AG04450 (cell line): ENCODE measurements at places on chromosomes 5 and 9. TPM values are rescaled to one million over a fixed set of nuclear protein-coding genes. Genes with fewer than 3 reads are reported as not detected.

PTPRD gene
- 0.16 and 0.19 TPM in 2 replicates for polyA plus RNA-seq

ANXA2R gene
- 3.7 and 4.9 TPM in 2 replicates for polyA plus RNA-seq

STX17 gene
- polyA plus RNA-seq: 11.9 and 16.7 TPM in 2 replicates

CTXN3 gene
- polyA plus RNA-seq: not detected in 2 replicates

DDX4 gene
- not detected in 2 replicates for polyA plus RNA-seq

ADAMTS2 gene
- 22.6 and 25.8 TPM in 2 replicates for polyA plus RNA-seq
